ENCODE measurements at places on chromosomes 2 and 18.

GRCh38 chr2:212157012-212157411 is 381.6 kb downstream of the ERBB4 start:
- peak; percentile 22 for DNase-seq

GRCh38 chr2:133085646-133086045 is 415.6 kb upstream of the LYPD1 start:
- DNase-seq = no peak

- DNase-seq = no peak
Measured at GRCh38 chr2:213057977-213058376, 93.4 kb downstream of the IKZF2 start.

DNA sequence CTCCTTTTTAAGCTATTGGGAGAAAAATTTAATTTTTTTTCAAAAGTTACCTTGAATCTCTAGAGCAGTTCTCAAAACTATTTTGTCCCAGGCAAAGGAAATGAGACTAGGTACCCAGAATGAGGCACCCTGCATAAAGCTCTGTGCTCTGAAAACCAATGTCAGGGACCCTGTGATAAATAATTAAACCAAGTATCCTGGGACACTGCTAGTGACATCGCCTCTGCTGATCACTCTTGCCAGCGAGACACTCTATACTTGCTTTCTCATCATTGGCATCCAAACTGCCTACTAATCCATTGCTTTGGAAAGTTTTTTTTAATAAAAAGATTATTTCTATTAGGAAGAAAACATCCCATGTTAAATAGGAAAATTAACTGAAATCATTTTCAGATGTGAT is 1.4 kb downstream of the GKN1 start:
- DNase-seq = no peak

DNA sequence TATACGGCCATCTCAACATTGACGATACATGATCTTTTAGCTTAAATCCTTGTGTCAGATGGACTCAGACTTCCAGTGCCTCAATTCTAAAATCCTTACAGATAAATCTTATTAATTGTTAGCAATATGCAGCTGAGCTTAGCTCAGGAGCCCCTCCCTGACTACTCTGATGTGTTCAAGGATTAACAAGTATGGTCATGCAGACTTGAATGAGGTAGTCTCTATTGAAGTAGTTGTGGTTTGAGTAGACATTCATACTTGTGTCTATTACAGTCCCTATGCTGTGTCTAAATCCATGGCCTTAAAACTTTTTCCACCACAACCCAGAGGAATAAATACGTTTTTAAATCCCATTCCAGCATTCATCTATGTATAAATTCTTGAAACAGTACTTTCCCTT is 119.5 kb downstream of the NUP35 start:
- DNase-seq = peak; percentile 92

- no peak for DNase-seq
Measured at GRCh38 chr2:214533541-214533940, 122.7 kb downstream of the VWC2L start.

DNA sequence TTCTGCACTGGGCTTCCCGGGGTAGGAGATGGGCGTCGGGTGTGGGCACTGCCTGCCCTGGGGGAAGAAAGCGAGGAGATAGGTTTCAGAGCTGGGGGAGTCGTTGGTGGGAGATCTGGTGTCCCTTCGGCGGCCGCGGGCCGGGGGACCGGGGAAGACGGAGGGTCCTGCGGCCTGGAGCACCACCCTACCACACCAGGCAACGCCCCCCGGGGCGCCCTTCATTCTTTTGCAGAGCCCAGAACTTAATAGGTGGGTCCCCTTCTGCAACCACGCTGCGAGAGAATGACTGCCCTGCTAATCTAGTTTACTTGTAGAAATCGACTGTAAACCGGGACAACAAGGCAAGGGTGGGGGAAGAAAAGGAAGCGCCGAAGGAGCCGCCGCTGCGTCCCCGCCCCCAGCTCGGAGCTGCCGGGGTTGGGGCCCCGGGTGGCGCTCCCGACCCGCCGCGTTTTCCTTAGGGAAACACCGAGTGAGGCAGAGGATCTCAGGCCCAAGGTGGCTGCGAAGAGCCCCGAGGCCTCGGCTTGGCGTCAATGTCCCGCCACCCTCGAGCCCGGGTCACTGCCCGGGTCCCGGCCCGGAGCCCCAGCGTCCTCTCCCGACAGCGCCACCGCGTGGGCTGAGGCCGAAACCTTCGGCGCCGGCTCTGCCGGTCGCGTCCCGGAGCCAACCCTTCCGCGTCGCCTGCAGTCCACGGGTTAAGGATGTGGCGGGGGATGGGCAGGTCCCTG is 5.4 kb upstream of the SATB2 start:
- peak; percentile 44 for DNase-seq

- DNase-seq = no peak
Measured at GRCh38 chr2:241112046-241112445, 10.0 kb upstream of the MTERF4 start.

DNA sequence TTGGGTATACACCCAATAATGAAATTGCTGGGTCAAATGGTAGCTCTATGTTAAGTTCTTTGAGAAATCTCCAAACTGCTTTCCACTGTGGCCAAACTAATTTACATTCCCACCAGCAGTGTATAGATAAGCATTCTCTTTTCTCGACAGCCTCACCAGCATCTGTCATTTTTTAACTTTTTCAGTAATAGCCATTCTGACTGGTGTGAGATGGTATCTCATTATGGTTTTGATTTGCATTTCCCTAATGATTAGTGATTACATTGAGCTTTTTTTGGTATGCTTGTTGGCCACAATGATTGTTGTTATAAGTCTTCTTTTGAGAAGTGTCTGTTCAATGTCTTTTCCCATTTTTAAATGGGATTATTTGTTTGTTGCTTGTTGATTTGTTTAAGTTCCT is 50.4 kb upstream of the EPAS1 start:
- DNase-seq = no peak

- no peak for DNase-seq
Measured at GRCh38 chr2:236702657-236703372, 133.2 kb downstream of the ACKR3 start.

DNA sequence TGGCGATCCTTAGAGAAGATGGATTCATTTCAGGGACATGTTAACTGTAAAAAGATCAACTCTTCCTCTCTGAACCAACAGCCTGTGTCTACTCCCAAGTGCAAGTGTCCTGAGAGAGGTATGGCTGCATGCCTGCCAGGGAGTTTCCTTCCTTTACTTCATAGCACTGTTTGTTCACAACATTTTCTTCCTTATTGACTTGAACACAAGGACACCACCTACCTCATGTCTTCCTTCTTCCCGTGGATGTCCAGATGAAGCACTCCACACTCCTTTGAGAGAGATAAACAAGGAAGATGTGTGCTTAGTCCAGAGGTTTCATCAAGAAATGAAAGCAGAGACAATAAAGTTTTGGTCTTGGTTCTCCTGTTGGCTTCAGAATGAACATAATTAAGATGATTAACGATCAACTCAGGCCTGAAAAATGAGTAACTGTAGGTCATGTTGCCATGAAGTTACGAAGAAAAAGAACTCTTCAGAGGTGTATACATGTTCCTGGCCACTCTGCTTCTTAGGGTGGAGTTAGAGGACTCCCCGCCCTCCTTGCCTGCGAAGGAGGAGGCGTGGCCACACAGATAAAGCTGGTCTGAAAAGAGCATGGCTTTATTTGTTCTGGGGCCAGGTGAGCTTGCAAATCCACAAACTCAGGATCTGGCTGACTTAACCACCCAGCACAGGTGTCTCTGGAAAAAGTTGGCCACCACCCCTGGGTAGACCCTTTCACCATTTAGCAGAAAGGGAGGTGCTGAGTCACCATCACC is 155.0 kb upstream of the KCTD1 start:
- DNase-seq = peak; percentile 13

DNA sequence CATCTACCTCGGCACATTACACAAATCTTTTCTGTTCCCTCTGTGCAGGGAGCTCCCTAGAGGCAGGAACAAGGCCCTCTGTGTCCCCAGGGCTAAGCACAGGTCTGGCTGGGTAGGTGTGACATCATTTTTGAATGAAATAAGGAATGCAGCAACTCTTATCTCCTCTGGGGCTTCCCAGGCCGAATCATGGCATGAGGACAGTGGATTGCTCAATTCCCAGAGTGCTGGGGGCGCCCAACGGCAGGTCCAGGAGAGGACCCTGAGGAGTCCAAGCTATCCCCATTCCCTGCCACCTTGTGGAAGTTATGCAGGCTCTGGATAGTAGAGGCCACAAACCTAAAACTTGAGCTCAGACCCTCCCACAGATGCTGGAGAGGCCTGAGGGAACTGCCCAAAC is 158.0 kb upstream of the RAB6C start:
- no peak for DNase-seq

DNA sequence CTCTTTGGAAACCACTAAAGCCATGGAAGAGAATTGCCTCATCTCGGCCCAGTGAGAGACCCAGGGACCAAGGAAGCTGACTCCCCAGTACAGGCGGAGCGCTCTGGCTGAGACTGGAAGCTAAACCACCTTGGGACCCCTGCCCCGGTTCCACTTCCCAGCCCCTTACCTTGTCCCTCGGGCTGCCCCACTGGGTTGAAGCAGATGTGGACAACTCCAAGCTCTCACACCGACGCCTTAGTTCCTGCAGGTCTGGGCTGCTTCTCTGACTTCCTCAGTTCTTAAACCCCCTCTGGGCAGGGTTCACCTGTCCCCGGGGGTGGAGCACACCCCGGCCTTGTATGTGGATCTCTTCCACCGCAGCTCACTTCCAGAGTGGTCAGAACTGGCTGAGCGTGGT is 266.2 kb downstream of the PHLPP1 start:
- DNase-seq = no peak

DNA sequence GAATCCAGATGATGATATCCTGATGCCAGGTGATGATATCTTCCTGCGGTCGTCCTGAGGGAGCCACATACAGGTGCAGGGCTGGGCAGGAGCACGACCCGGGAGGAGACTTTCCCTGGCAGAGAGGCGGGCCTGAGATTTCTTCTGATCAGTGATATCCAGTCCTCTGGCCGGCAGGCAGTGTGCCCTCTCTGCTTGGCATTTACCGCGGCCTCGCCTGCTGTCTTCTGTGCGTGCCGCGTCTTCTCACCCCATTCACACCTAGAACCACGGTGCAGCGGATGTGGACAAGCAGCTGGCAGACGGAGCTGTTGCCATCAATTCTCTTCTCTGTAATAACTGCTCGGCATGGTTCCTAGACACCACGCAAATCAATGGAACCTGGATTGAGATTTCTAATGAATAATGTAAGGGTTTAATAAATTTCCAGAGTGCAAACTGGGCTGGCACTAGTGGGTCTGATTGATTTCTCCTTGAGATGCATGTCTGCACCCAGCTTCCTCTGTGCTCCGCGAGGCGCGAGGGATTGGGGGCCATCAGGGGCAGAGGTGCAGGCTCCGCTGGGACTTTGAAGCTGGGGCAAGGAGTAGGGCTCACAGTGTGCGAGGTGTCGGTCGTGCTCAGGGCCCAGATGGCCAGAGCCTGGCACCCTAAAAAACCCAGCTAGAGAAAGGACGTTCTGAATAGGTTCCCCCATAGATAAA is 208.9 kb upstream of the HDAC4 start:
- no peak for DNase-seq

Data from epithelial cell of esophagus (primary cell).